ENCODE measurements at places on chromosomes 1 and 21.

DNA sequence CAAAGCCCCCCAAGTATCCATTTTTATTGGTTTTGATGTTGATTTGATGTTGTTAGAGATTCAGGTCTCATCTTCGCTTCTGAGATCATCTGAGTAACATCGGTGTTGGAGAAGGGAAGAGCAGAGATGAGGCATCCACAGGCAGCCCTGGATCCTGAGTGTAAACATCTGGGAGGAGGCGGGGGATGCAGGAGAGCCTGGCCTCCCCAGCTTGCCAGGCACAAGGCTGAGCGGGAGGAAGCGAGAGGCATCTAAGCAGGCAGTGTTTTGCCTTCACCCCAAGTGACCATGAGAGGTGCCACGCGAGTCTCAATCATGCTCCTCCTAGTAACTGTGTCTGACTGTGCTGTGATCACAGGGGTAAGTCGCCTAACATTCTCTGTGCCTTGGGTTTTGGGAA is at the start of gene PROK1:
Gene PROK1 (plus strand): TSS at position 221 of the 400 bp plus-strand sequence. CDS start 68 bp downstream, at position 289.
- DNase-seq: no peak

DNA sequence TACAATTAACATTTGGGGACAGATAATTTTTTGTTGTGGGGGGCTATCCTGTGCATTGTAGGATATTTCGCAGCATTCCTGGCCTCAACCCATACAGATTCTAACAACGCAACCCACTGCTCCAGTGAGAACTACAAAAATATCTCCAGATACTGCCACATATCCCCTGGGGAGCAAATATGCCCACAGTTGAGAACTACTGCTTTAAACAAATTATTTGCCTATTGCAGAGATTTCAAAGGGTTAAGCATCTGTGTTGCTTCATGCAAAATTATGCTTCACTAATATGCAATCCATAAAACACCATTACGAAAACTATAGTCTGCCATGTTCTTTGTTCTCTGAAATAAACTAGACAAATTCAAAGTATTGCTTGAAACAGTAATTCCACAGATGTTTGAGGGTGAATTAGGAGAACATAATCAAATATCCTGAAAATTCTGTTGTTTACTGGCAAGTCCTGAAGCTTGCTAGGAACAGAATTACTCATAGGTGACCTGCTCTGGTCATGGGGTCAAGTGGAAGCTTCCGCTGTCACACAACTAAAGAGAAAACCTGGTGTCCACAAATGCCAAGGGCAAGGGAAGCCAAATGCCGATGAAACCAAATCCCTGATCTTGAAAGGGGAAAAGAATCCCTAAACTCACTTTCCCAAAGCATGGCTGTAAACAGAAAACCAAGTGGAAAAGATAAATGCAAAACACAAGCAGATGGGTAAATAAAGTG is 149.4 kb downstream of the RERE start:
- DNase-seq: no peak

DNA sequence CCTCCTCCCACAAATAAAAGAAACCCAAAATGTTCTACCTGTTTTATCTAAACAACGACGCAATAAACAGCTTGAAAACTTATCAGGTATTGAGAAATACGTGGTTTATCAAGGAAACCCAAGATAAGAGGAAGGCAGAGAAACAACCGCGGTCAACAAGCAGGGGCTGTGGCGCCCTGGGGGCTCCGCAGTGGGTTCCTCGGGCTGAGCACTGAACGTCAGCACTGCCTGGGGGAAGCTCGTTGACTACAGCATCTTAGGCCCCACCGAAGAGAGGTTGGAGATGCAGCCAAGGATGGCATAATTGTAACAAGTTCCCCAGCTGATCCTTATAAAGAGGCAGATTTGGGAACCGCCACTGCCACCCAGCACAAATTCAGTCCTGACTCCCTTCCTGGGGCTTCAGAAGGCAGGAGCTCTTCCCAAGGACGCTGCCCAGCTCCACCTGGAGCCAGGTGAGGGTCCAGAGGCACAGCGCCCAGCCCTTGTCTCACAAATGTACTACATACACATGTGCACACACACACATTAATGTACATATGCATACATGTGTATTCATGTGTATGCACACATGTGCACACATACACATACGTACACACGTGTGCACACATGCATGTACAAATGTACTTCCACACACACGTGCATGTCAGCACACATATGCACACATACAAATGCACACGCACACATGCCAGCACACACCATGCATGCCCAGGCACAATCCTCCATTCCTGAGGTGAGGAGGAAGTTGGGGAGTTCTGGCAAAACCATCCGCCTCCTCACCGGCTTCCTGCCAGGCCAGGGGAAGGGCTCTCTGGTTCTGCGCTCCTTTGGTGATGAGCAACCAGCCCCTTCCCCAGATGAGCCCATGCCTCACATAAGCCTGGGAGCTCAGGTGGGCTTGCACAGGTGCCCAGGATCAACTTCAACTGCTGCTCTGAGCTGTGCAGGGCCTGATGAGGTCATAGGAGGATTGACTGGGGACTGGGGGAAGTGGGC is 251.1 kb downstream of the NPHP4 start:
- no peak for DNase-seq

DNA sequence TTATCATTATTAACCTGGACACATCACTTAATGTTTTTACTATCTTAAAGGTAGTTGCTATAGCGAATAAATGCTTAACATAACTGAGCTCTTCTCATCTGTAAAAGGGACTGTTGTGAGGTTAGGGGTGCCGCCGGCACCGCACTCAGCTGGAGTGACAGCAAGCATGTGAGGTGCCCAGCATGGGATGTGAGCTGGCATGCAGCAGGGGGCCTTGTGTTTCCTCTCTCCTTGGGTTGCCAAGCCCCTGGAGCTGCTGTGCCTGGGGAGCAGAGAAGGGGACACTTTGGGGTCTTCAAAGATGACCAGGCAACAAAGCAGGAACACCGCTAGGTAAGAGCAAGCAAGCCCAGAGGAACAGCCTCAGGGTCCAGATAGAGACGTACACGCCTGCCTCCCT is 2.1 kb upstream of the ZC3H12A start:
- DNase-seq: no peak

- DNase-seq: no peak
Observed at GRCh38 chr1:3453891-3454810, at the start of gene ARHGEF16. TSS of gene ARHGEF16 (plus strand) at chr1:3454665. CDS start at chr1:3463085, 8,420 bp downstream.

GRCh38 chr1:90335558-90335957 is 340.6 kb downstream of the ZNF326 start:
- no peak for DNase-seq

- DNase-seq: no peak
Observed at GRCh38 chr1:169363046-169363730, 4.4 kb downstream of the NME7 start.

DNA sequence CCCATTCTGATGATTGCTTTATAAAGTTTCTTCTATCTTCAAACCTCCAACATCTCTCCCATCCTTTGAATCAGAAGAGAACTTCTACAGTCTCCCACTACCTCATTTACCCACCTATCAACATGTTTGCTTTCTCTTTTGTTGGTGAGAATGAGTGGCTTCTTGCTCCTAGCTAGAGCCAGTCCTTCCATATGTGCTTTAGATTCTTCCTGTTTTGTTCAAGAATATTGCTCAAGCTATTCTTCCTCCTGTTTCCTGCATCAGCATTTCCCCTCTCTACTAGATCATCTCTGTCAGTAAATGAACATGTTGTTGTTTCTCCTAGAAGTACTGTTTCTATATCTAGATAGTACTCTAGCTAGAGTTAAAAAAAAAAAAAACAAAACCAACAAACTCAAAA is 6.3 kb downstream of the ATF6 start:
- DNase-seq: no peak

- peak; percentile 31 for DNase-seq
Observed at GRCh38 chr1:29542548-29542947, 306.2 kb downstream of the PTPRU start.

DNA sequence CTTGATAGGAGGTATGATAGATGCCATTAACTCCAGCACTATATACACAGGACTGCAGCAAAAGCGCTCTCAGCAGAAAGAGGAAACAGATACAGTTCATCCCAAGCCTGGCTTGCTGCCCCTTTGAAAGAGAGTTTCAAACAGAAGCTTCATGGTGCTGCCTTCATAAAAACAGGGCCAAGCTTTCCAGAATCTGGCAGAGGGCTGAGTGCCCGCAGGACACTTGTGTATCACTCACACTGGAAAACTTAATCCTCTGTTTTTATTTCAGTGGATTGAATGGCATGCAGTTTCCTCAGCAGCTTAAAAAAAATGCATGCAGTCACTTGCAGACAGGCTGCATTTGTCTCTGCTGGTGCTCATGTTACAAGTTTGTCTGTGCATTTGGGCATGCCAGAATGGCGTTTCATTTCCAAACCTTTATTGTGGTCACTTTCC is 40.4 kb downstream of the KCNJ15 start:
- DNase-seq: peak; percentile 71

GRCh38 chr1:176541663-176542062 is 78.7 kb downstream of the PAPPA2 start:
- no peak for DNase-seq

- no peak for DNase-seq
Observed at GRCh38 chr1:219038398-219038797, 135.3 kb upstream of the LYPLAL1 start.

GRCh38 chr21:42833439-42833815 is 45.9 kb downstream of the WDR4 start:
- DNase-seq: no peak

DNA sequence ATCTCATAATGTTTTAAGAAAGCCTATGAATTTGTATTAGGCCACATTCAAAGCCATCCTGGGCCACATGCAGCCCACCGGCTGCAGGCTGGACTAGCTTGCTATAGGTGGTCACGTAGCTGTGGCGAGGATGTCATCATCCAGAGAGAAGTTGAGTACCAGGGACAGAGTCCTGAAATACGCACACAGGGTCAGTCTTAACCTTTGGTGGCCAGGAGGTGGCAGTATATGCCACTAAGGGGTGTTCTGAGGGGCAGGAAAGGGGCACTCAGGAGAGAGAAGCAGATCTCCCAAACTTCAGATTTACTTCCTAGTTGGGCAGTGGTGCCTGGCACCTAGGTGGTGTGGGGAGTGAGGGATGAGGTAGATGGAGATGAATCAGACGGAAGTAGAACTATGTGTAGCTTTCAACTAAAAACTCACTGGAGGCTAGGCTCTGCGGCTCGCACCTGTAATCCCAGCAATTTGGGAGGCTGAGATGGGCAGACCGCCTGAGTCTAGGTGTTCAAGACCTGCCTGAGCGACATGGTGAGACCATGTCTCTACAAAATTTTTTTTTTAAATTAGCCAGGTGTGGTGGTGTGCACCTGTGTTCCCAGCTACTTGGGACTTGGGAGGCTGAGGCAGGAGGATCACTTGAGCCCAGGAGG is 16.3 kb upstream of the CDK18 start:
- no peak for DNase-seq

GRCh38 chr1:173354937-173355280 is 122.2 kb upstream of the PRDX6 start:
- no peak for DNase-seq

DNA sequence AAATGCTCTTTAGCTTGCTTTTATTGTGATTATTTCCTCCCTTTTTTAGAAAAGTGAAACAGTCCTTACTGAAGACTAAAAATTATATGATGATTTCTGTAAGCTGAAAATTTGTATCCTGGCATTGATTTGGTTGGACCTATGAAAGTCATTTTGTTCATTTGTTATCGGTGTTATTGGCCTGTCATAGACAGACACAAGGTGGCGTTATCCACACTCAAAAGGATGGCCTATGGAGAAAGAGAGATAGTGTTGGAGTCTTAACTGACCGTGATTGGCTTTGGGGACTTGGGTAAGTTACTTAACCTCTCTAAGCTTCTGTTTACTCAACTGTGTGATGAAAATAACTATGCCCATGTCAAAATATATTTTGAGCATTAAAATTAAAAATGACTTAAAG is 203.6 kb upstream of the CHODL start:
- peak; percentile 27 for DNase-seq

GRCh38 chr1:41455479-41456332 is 28.8 kb downstream of the EDN2 start:
- peak; percentile 65 for DNase-seq

DNA sequence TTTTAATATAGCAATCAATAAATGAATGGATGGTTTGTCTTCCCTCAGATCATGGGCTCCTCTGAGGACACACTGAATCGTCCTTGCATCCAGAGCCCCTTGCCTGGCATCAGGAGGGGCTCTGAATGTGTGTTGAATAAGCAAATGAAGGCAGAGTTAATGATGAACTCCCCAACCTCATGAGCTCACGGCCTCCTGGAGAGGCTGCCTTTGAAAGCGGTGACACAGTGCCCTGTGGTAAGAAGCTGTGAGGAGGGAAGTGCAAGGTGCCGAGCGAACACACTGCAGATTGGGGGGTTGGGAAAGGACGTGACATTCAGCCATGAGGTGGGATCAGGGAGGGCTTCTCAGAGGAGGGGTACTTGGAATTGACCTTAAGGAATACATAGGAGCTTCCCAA is 3.2 kb upstream of the PARS2 start:
- DNase-seq: no peak

- no peak for DNase-seq
Observed at GRCh38 chr1:9397047-9397446, 104.4 kb downstream of the SPSB1 start.

DNA sequence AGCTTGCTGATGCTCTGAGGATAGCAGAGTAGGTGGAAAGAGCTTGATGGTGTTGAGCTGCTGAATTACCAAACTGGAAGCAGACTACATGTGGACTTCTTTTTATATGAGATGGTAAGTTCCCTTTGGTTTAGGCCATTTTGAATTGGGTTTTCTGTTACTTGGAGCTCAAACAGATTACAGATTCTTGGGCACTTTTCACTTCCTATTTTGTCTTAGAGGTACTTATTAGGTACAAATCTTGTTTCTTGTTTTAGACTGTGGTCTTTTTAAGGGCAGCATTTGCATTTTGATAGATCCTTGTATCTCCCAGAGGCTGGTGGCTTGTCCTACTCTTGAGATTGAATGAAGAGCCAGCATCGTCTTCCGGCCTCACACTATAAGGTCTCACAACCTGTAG is 70.2 kb downstream of the GADD45A start:
- DNase-seq: no peak

- DNase-seq: no peak
Observed at GRCh38 chr1:230136453-230137336, 69.7 kb downstream of the GALNT2 start.

DNA sequence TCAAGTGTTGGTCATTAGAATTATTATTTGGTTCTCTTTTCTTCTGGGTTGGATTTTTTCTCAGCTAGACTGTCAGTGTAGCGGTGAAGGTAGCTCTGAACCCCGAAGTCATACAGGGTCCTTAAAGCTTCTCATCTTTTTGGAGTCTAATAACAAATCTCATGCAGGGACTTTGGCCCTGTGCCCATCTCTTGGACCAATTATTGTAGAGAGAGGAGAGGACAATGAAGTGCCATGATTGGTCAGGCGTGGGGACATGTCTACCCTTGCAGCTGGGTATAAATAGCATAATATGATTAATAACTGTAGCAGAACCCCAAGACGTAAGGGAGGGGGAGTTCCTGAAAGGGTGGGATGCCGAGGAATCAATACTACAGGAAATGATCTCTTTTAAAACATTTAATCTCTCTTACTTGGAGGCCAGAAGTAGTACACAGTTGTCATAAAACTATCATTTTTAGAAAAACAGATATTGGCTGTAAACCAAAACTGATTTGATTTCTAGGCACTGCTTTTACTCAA is 8.8 kb downstream of the MAGI3 start:
- DNase-seq: no peak

- no peak for DNase-seq
Observed at GRCh38 chr1:244006961-244007360, 44.1 kb upstream of the ZBTB18 start.
